ENCODE measurements at places on chromosomes 12 and 14.

DNA sequence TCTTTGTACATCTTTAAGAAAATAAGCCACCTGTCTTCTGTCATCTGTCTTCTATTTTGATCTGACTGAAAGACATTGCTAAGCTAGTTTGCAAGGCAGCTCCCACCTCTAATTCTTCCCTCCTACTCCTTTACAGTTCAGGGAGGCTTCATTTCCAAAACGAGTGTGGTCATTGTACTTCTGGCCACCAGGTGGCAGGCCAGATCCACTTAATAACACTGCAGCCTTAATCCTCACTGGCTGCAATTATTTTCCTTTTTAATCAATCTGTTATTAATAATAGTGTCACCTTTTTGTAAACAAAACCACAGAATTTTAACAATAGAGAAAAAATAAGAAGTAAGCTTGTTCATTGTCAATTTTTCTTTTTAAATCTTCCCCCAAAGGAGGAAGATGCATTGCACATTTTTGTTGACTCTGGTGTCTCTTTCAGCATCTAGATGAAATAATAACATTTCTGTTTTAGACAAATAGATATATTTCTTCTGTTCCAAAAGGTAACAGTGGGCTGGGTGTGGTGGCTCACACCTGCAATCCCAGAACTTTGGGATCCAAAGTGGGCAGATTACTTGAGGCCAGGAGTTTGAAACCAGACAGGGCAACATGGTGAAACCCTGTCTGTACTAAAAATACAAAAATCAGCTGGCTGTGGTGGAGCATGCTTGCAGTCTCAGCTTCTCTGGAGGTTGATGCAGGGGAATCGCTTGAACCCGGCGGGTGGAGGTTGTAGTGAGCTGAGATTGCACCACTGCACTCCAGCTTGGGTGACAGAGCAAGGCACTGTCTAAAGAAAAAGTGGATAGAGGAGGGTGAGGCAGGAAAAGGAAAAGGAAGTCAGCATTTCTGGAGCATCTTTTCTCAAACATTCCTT lies 23.3 kb downstream of the GABARAPL1 start:
- DNase-seq, result peak; percentile 14

GRCh38 chr14:68039593-68039992 lies 220.0 kb downstream of the RAD51B start:
- DNase-seq, result no peak

GRCh38 chr12:7154042-7154441 lies 23.9 kb downstream of the CLSTN3 start:
- DNase-seq, result no peak

- DNase-seq, result no peak
Measured at GRCh38 chr12:13576935-13577500, 380.5 kb downstream of the EMP1 start.

- DNase-seq, result no peak
Measured at GRCh38 chr14:104826861-104827176, 25.9 kb downstream of the ZBTB42 start.

- DNase-seq, result no peak
Measured at GRCh38 chr12:44159216-44159615, 323.3 kb downstream of the TMEM117 start.

DNA sequence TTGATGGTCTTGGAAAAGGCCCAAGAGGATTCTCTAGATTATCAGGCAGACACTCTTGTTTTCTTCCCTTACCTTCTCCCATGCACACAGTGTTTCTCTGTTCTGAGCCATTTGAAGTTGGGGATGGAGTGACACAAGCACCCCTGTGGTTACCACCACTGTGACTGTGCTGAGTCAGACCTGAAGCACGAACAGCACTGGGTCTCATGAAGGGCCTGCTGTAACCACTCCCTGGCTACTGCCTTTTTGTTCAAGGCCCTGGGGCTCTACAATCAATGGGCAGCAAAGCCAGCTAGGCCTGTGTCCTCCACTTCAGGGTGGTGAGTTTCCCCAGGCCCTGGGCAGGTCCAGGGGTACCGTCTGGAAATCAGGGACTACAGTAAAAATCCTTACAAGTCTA lies 65.5 kb downstream of the TSPAN8 start:
- DNase-seq, result no peak

DNA sequence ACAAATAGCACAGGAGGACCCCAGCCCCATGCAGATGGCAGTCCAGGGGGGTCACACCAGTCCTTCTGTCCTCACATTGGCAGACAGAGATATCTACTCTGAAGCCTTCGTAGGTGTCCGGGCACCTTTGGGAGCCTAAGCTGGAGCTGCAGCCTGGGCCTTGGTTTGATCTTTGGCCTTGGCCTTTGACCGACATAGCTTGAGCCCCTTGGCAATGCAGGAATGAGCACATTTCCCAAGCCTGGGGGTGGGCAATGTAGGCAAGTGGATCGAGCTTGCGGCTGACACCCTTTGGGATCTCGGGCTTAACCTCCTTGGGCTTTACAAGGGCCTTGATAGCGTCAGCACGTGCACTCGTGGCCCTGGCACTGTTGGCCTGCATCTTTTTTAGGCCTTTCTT lies 6.4 kb downstream of the COQ5 start:
- DNase-seq, result no peak

DNA sequence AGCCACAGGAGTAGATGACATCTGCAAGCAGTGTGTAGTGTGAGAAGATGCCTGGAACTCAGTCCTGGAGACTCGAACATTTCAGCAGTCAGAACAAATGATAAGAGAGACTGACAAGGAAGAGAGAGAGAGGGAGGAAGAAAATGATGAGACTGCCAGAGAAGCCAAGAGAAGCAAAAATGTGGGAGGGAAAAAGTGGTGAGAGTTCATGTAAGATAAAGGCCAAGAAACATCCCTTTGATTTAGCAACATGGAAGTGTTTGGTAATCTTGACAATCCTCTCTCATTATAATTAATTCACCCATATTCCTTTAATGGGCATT lies 42.6 kb downstream of the LIMA1 start:
- DNase-seq, result no peak

DNA sequence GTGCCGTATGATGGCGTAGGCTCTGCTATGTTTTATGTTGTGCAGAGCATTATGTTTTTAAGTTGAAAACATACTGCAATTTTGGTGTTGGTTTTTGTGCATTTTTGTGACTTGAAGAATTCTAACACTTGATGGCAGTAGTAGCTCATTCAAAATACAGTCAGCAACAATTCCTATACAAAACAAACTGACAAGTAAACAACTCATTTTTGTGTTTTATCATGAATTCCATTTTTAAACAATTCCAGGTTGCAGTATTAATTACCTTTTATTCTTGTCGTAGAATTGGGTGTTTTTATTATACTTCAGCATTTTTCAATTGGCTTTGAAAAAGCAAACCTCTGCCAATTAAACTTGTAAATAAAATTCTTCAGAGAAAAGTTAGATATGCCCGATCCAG lies 4.1 kb upstream of the CCER1 start:
- no peak for DNase-seq

DNA sequence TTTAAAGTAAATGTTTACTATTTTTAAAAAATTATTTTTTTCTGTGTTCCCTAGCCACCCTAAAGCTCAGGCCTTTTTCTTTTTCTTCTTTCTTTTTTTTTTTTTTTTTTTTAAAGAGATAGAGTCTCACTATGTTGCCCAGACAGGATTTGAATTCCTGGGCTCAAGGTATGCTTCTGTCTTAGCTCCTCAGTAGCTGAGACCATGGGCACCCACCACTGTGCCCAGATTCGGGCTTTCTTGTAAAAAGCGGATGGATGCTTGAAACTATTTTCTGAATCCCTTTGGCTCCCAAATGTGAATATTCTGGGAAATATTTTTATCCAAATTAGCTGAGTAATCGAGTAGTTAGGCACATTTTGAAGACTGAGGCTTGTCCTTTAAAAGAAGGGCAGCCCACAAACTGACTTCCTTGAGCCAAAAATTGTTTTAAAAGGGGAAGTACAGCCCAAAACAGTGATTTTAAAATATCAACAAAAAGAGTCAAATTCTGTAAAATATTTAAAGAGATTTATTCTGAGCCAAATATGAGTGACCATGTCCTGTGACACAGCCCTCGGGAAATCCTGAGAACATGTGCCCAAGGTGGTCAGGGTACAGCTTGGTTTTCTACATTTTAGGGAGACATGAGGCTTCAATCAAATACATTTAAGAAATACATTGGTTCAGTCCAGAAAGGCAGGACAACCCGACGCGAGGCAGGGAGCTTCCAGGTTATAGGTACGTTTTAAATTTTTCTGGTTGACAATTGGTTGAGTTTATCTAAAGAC lies 28.8 kb upstream of the HIGD1C start:
- DNase-seq, result no peak

- DNase-seq, result no peak
Measured at GRCh38 chr14:75372260-75372659, 55.6 kb upstream of the JDP2 start.

- no peak for DNase-seq
Measured at GRCh38 chr12:92253301-92253700, 107.7 kb upstream of the BTG1 start.

- DNase-seq, result no peak
Measured at GRCh38 chr12:94143438-94143837, 4.9 kb upstream of the PLXNC1 start.

DNA sequence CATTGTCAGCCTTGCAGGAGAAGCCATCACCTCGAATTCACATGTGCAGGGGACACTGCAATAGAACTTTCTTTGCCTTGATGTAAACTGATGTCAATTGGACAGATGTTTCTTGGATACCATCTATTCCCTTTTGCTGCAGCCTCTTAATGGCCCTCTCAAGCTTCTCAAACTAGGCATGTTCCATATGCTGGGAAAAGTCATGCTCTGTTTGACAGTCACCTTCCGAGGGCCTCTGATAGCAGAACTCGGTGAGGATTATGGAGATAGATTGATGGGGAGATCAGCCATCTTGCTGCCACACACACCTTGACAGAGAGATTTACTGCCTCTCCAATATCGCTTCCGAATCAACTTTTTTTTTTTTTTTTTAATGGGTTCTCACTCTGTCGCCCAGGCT lies 145.8 kb upstream of the NUDT4 start:
- DNase-seq, result no peak

DNA sequence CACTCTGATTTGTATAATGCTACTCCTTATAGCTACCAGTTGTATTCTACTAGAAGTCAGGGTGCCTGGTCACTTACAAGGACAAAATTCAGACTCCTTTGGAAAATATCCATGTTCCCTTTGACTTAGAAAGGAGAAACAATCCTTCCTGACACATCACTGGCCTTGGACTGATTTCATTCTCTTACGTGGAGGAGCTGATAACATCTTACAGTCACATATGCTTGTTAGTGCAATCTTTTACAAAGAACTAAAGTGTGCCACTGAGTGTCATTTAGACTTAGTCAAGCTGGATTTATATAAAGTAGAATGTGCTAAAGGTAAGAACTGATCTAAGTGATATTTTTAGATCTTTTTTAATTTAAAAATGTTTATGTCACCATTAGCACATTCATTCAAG lies 131.0 kb upstream of the TMTC2 start:
- DNase-seq, result no peak

- no peak for DNase-seq
Measured at GRCh38 chr14:51432302-51432948, 192.4 kb downstream of the TMX1 start.

- no peak for DNase-seq
Measured at GRCh38 chr12:58117667-58118066, 176.3 kb downstream of the ATP23 start.

- DNase-seq, result no peak
Measured at GRCh38 chr12:3342051-3342450, 149.0 kb upstream of the PRMT8 start.

DNA sequence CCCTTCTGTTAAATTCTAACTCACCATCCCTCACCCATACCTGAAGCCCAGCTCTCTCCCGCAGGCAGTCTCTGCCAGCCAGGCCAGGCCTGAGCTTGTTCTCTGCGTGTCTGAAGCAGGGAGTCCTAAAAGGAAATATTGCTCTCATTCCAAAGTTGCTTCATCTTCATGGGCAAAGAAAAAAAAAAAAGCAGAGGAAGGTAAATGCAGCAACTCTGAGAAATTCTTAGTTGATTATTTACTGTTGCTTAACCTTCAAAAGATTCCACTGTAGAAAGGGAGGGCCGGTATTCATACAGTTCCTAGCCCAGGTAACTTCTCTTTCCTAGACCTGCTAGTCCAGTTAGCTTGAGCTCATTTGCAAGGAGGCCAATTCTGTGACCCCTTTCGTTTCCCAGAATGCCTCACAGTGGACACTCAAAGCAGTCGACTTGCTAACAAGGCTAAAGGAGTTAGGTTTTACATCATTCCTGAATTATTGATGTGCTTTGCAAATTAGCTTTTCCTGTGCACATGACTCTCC lies 193.5 kb upstream of the EEA1 start:
- DNase-seq, result no peak

GRCh38 chr12:5073853-5074252 lies 30.2 kb downstream of the KCNA5 start:
- no peak for DNase-seq

DNA sequence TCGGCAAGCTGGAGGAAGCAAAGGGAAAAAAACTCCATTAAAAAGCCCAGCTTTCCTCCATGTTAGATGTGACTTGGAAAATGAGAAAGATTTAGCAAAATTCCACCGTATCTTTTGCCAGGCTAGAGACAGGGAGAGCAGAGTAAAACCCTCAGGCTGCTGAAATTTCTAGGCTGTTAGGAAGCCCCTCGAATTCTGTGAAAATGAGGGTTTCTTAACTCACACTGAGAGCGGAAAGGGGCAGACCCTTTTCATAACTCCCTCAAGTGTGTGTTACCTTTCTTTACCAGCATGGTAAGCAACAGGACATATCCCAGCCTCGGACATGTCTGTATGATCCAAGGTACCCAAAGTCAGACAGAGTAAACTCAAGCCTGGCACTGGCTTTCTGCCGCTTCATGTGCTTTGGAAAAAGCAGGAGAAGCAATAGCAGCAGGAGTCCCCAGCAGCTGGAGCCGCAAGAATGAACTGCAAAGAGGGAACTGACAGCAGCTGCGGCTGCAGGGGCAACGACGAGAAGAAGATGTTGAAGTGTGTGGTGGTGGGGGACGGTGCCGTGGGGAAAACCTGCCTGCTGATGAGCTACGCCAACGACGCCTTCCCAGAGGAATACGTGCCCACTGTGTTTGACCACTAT lies at the start of gene RHOJ:
Gene RHOJ (plus strand): TSS at position 37 of the 637 bp plus-strand sequence. CDS start 427 bp downstream, at position 464.
- no peak for DNase-seq

- DNase-seq, result no peak
Measured at GRCh38 chr12:48068457-48068856, 37.4 kb downstream of the SENP1 start.

DNA sequence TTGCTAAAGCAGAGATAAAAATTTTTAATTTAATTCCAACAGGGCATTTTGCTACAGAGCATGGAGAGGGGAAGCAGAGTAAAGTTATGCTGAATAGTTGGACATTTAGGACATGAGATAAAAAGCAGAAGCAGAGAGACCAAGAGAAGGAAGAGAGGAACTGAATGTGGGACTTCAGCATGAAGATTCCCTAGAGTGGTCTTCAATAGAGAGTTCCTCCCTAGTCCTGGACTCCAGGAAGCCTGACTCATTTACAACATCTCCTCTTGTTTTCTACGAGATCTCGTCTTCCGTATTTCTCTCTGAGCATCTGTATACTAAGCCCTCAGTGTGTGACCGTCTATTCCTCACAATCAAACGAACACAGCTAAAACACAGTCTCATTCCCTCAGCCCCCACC lies 35.2 kb upstream of the IFT81 start:
- no peak for DNase-seq

- DNase-seq, result no peak
Measured at GRCh38 chr12:46486588-46486987, 114.0 kb upstream of the SLC38A2 start.

All from activated CD4-positive, CD25-positive, alpha-beta regulatory T cell treated with anti-CD3 and anti-CD28 coated beads, Interleukin-2, amount 50 U/mL, for 16 hours (primary cell).